ENCODE measurements at places on chromosomes 13 and 19.

DNA sequence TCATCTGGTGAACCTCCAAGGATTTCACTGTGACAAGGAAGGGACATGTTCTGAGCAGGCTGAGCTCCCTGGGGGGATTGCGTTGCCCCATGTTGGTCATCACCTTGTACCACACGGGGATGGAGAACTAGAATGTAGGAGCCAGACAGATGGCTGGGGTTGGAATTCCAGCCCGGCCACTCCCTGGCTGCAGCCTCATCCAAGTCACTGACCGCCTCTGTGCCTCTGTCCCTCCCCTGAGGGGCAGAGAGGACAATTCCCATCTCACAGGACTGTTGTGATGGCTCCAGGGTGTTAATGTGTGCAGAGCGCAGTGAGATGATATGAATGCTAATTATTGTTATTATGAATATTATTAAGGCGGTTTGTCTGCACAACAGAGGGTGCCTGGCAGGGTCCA lies 24.1 kb downstream of the ADGRL1 start:
- peak; percentile 8 for DNase-seq

GRCh38 chr19:14835011-14835410 lies at the start of the genes OR7A5 and OR7C1:
Gene OR7A5, minus strand, starts transcription at chr19:14835185. Its CDS starts 6,944 bp downstream, at chr19:14828241.
Gene OR7C1, minus strand, starts transcription at chr19:14835185. Its CDS starts 35,049 bp downstream, at chr19:14800136.
- no peak for DNase-seq

DNA sequence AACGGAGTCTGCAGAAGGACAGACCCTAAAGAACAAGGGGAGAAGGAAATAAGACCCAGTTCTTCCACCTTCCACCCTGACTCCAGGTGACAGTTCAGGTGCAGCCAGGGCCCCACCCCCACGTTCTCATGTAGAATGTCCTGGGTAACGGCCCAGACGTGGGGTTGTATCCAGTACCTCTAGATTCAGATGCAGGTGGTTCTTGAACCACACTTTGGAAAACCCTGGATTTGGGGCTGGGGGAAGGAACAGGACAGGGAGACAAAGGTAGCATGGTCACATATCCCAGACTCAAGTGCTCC lies 2.2 kb downstream of the DMPK start:
- no peak for DNase-seq

- DNase-seq, result no peak
Observed at GRCh38 chr13:43377973-43378372, 354.6 kb downstream of the DNAJC15 start.

DNA sequence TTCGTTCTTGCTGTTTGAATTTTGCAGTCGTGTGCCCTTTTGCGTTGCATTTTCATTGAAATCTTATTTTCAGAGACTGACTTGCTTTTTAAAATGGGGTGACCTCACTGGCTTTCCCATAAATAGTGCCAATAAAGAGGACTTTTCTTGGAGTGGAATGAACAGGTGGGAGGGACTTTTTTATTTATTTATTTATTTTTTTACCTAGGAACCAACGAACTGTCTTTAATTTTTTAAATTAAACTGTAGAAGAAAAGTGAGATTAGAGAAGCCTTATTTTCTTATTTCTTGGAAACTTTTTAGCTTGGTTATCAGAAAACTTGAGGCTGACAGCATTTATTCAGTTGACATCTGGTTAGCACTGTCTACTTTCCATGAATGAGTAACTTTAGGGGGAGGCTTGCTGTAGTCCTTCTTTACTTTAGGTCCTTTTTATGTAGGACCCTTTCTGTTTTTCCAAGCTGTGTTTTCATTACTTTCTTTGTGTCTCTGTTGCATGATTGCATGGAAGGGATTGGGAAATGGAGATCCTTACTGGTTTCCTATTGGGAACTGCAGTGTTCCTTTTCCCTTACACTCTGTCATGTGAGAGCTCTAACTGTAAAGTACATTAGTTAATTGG lies 1.7 kb downstream of the SLAIN1 start:
- DNase-seq, result no peak

DNA sequence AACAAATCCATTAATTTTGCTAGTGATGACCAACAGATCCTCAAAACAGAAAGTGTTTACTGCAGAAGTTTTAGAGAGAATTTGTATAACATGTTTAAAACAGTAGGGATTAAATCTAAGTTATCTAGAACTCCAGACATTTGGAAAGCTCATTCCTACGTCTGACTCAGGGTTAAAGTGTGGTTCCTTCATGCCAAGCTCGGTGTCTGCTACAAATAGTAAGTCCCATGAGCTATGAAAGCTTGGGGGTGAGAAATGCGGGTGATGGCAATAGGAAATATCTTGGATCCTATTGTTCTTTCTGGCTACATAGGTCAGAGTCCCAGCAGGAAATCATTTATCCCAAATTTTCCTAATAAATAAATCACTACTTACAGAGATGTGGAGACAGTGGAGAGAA lies 867.1 kb downstream of the UQCRFS1 start:
- DNase-seq, result no peak

- peak; percentile 67 for DNase-seq
Observed at GRCh38 chr13:46551410-46552302, 1.3 kb upstream of the LRCH1 start.

DNA sequence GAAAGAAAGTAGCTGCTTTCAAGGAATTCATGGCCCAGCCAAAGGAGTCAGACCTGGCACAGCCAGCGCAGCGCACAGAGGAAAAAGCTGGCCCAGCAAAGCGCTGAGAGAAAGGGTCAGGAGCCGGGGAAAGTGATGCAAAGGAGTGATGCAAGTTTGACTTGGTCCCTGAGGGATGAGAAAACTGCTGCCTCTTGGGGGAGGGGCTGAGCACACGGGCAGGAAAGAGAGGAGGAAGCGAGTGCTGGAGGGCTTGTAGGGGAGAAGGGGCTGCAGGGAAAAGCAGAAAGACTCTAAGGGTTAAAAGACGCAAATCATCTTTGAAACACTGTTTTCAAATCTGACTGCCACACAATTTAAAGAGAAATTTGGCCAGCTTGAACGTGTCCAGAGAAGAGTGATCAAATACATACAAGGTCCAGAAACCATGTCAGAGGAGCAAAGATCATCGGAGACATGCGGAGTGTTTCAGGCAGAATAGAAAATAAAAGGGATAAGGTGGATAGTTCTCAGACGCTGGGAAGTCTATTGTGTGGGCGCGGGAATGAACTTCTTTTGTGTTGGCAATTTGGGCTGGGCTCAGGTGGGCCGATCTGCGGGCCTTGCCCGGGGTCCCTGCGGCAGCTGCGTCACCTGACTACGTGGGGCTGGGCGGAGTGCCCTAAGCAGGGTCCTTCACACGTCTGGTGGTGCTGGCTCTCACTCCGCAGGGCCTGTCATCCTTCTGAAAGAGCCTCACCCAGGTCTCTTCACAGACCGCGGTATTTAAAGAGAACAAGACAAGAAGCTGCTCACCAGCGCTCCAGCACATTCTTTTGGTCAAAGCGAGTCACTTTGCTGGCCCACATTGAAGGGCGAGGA lies 18.1 kb downstream of the N4BP2L1 start:
- DNase-seq, result no peak

- no peak for DNase-seq
Observed at GRCh38 chr13:112812306-112813055, 122.6 kb downstream of the ATP11A start.

- no peak for DNase-seq
Observed at GRCh38 chr13:31111136-31111535, 50.6 kb downstream of the HSPH1 start.

DNA sequence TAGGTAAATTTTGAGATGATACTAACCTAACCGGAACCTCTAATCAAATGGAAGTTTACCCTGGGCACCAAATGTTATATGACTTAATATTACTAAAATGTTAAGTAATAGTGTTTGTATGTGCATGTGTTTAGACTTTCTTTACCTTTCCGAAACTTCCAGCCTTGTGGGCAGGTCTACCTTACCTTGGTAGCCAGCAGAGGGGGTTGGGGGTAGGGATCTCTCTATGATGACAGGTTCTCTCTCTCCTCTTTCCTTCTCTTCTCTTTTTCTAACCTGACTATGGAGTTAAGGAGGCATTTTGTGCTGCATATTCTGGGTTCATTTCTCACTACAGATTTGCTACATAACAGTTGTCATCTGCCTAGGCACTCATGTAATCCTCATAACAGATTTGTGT lies 6.8 kb upstream of the FRY start:
- no peak for DNase-seq

DNA sequence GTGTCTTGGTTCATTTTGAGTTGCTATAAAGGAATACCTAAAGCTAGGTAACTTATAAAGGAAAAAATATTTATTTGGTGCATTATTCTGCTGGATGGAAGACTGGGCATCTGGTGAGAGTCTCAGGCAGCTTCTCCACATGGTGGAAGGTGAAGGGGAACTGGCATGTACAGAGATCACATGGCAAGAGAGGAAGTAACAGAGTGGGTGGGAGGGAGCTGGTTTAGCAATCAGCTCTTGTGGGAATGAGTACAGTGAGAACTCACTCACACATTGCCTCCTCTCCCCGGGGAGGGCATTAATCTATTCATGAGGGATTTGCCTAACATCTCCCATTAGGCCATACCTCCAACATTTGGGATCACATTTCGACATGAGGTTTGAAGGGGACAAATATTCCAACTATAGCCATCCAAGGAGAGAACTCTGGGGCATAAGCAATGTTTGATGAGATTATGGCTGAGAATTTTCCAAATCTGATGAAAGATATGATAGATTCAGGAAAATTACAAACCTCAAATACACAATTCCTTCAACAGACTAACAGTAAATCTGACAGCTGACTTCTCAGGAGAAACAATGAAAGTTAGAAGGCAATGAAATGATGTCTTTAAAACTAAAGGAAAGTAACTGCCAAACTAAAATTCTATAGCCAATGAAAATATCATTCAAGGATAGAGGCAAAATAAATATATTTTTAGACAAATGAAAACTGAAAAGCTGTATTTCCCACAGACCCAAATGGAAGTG lies 52.5 kb downstream of the MTUS2 start:
- DNase-seq, result no peak

DNA sequence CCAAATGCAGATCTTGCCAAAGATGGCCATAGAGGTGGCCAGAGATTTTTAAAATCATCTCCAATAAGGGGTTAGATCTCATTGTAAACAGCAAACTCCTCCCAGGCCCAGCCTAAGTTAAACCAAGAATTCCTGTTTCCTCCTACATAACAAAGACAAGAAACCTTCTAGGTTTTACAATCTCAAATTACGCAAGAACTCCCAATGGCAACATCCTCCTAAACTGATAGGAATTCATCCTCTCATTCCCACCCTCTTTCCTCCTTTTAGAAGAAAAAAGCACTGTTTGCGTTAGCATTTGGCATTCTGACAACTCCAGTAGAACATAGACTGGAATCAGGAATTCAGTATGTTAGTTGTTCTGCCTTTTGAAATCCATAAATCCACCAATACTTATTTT lies 14.6 kb downstream of the PROSER1 start:
- no peak for DNase-seq

DNA sequence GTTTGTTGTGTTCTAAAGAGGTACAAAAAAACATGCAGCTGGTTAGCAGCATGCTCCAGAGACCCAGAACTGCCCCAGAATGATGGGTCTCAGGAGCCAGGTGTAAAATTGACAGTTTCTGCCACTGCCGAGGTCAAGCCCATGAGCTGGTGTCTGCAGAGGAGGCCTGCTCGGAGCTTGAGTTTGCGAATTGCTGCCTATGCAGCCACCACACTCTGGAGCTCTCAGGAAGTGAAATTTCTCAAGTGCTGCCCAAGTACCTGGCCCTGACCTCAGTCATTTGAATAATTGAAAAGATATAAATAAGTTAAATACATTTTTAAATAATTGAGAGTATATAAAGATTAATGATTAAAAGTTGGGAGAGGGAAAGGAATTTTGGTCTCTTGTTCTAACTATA lies 66.4 kb downstream of the ZAR1L start:
- no peak for DNase-seq

GRCh38 chr19:584240-585001 lies 5.3 kb upstream of the HCN2 start:
- DNase-seq, result peak; percentile 96

GRCh38 chr13:30965380-30965779 lies 32.9 kb downstream of the TEX26 start:
- no peak for DNase-seq

Data from HuH-7.5 (cell line).